ENCODE measurements at places on chromosomes 2 and 18.

DNA sequence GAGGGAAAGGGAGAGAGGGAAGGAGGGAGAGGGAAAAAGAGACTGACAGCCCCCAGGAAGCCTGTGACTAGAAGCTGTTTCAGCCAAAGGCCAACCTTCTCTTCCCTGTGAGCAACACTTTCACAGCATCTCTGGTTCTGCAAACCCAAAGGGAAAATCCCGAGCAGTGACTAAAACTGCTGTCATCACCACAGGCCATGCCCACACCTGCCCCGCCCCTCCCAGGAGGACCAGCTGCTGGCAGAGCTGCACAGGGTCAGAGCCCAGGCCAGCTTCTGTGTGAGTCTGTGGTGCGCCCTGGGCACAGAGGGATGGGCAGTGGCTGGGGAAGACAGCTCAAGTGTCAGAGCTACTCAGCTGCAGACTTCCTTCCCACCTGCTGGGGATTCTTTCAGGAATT is 64.9 kb upstream of the OTOS start:
- DNase-seq: no peak

GRCh38 chr2:88885275-88885674 is 193.8 kb downstream of the RPIA start:
- no peak for DNase-seq

GRCh38 chr2:235850771-235851551 is 317.2 kb downstream of the GBX2 start:
- DNase-seq: no peak

DNA sequence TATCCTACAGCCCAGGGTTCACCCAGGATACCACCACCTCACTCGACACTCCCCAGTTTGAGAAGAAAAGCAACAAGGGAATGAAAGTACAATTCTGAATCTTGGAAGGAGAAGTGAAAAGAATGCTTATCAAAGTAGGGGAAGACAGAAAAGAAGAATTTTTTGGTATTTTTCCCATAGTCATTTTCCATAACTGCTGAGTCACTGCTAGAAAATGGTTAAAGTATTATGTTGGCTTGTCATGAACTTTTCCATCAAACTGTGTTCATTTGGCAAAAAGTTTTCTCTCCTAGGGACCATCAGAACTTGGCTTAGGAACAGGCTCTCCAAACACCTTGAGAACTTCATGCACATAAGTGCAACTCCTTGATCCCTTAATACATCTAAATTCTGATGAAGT is 192.0 kb downstream of the BCL11A start:
- no peak for DNase-seq

GRCh38 chr2:71680925-71681324 is 227.6 kb downstream of the DYSF start:
- no peak for DNase-seq

- no peak for DNase-seq
Observed at GRCh38 chr2:205755923-205756322, 73.6 kb downstream of the NRP2 start.

- DNase-seq: no peak
Observed at GRCh38 chr2:132442278-132442677, 25.7 kb downstream of the GPR39 start.
